ENCODE measurements at places on chromosomes 7 and 10.

DNA sequence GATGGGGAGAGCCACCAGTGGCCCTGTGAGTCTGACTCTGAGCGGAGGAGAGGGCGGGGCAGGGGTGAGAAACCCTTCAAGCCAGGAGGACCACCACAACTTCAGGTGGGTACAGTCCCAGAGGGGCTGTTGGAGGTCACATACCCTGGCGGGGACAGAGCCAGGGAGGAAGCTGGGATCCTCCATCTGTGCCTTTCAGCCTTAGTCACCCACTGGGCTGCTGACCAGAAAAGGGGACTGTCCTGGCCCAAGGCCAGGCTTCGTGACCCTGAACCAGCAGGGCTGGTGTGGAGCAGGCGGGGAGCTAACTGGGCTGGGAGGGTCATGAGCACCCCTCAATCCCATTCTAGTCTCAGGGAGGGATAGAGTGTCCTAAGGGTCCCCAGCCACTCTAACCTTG lies 1.5 kb upstream of the CALHM3 start:
- no peak for DNase-seq

GRCh38 chr10:129965959-129966358 lies 1.9 kb upstream of the EBF3 start:
- no peak for DNase-seq

GRCh38 chr7:34823650-34824258 lies 165.7 kb downstream of the NPSR1 start:
- peak; percentile 45 for DNase-seq

DNA sequence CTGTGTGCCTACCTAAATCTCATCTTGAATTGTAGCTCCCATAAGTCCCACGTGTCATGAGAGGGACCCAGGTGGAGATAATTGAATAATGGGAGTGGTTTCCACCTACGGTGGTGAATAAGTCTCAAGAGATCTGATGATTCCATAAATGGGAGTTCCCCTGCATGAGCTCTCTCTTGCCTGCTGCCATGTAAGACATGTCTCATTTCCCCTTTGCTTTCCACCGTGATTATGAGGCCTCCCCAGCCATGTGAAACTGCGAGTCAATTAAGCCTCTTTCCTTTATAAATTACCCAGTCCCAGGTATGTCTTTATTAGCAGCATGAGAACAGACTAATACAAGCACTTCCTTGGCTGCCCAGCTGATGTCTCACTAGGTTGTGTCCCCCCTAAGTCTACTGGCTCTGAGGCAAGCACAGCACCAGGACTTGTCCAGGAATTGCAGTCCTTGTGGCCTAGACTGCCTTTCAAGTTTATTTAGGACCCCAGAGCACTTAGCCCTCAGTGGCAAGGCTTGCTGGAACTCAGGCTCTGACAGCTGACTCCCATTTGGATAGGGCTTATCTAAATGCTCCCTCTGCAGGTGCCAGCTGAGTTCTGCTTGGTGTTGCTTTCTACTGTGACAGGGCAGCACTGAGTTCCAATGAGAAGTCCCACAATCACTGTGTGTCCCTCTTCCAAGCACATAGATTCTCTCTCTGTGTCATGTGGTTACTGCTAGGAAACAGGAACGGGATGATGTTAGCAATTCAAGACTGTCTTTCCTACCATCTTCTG lies 59.0 kb upstream of the TAS2R16 start:
- no peak for DNase-seq

GRCh38 chr7:130288829-130289228 lies 4.1 kb upstream of the CPA4 start:
- DNase-seq, result no peak

GRCh38 chr10:111203615-111204014 lies 126.8 kb downstream of the ADRA2A start:
- DNase-seq, result no peak

DNA sequence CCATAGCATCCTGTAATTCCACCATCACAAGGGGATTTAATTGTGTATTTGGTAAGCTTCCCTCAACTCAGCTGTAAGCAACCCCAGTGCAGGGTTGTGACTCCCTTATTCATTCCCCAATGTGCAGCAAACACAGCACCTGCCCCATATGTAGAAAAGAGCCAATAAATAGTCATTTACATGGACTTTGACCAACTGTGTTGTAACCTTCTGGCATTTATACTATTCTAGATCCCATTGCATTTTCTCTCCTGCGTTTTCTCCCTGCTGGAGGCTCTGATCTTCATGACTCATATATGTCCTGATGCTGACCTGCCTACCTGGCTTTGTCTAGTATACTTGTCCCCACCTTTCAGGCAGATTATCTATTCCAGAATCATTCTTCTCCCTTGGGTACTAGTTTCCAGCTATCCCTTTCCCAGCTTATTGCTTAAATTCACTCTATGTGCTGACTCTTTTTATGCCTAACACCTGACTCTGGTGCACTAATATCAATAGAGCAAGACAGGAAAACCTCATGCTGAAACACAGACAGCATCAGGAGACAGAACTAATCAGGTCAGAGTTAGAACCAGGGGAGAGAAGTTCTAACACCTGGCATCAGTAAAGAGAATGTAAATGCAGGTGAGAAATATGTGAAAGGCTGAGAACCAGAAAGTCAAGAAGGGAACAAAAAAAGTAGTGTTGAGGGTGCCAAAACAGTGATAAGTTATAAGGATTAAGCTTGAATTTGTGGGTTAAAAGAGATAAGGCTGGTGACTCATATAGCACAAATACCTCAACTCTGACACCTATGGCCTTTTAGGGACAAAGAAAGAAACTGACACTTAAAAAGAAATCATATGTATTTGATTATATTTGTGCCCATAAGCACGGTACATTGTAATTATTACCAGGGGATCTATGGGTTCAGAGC lies 402.7 kb downstream of the IPMK start:
- DNase-seq, result peak; percentile 20

DNA sequence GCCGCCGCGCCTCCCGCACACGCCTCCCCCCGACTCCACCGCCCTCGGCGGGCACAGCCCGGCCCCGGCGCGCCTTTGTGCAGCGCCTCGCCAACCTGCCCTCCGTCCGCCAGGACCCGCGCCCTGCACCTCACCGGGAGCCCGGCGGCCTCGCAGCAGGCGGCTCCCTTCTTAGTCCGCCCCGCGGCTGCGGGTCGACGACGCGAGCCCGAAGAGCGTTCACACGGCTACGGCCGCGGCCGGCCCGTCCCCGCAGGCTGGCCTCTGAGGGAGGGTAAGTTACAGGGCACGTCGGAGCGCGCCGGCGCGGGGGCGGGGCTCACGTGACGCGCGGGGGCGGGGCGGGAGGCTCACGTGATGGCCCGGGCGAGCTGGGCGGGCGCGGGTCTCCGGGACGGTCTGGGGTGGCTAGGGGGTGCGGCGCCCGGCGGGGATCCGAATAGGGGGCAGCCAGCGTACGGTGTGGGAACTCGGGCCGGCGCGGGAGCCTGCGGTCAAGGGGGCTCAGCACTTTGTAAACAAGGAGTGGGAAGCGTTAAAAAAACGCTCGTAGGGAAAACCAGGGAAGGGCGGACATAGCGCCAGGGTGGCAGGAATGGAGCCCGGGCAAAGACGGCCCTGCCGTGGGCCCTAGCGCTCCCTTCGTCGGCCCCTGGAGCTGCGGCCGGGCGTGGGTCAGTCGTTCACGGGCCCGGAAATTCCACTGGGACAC lies at the start of gene ARHGAP12:
Gene ARHGAP12, minus strand, starts transcription at position 283 of the 712 bp plus-strand sequence. CDS start 19,976 bp downstream, outside the sequence.
- peak; percentile 33 for DNase-seq

GRCh38 chr7:6553448-6554044 lies 2.3 kb upstream of the GRID2IP start:
- DNase-seq, result no peak

Measured in NCI-H526 treated with DMSO at 0.1 percent for 48 hours (cell line).